ENCODE measurements at places on chromosomes 11 and 22.

DNA sequence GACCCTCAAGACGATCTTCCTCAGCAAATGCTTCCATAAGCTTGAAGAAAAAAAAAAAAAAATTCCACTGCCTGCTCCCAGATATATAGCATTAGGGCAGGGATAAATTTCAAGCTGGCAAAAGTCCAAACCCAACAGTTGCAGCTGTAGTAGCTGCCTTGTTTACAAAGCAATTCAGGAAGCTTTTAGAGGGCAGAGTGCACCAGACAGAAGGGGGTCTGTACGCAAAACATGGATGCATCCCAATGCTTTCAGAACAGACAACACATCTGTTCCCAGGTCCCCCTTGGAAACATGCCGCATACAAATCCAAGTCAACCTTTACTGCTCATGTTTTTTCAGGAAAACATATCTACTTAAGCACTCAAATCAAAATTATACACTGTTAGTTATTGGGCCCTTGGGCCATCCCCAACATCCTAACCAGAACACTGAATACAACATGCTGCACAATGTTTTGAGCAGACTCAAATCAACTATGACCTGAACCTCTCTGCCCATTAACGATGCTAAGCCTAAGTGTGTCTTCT lies 94.5 kb downstream of the CADM1 start:
- peak; percentile 90 for DNase-seq

- DNase-seq: peak; percentile 33
Observed at GRCh38 chr22:42872821-42873220, 15.7 kb upstream of the ARFGAP3 start.

DNA sequence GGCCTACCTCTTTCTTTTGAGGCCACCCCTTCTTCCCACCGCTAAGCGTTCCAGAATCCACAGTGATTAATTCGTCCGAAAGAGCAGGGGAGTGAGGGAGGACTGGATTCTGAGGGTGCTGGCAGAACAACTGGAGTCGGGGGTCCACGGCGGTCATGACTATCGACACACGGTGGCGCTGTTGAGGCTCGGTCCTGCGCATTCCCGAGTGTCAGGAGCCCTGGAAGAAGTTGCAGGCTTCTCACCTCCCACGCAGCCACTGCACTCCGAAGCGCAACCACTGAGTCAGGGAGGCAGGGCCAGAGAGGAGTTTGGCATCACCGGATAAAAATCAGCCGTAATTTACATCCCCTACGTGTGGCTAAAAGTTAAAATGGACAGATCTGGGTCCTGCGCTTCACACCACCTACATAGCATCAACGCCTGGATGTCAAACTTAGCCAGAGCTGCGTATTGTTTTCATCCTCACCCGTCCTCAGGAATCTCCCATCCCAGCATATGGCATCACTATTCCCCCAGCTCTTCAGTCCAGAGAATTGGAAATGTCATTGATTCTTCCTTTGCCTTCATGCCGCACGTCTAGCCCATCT lies 10.7 kb upstream of the CTSF start:
- DNase-seq: peak; percentile 75

GRCh38 chr11:15602785-15603567 lies 488.3 kb downstream of the INSC start:
- peak; percentile 95 for DNase-seq

DNA sequence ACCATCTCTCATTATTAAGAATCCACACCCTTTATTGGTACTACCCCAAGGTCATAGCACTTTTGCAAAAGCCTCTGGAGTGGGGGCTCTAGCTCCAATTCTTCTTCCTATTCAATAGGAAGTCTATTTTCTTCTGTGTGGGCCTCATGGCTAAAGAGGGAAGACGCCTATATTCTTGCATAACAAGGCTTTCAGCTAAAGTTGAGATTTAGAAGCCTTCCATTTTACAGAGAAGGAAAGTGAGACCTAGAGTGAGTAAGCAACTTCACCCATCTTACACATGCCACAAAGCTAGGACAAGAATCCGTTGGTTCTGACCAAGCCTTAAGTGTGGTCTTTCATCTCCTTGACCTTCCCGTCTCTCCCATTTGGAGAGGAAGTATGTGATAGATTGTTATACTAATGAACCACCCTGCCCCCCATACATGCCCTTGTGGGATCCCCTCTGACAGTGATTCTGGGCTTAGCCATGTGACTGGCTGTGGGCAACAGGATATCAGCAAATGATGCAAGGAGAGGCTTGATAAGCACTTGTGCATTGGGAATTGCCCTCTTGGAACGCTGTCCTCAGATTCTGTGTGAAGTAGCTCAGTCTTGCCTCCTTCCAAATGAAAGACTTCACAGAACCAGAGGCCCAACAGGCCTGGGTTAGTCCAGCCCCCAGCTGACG lies 12.3 kb downstream of the BACE1 start:
- DNase-seq: no peak

DNA sequence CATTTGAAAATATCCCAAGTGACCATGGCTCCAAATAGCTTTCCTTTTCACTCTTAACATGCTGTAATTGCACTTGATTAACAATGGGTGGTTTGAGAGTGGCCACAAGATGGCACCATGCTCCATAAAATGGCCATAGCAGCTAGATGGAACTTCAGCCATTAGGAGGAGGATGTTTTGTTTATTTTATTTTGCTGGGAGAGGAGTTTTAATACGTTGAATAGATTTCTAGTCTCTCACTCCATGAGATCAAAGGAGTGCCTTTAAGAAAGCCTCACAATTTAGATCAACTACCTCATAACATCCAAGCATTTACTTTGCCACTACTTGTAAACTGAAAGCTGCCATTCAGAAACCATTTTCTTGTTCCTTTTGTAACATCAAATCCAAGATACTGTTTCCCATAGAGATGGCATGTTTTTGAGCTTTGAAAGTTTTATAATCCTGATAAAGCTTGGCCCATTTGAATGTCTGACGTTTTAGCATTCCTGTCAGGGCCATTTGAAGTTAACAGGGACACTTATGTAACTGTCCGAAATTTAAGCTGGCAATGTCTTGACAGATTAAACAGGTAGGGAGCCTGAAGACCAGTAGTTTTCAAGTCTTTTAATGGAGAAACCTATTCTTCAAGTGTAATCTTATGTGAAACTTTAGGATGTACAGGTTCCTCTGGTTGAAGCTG lies 4.7 kb downstream of the FEN1 start:
- peak; percentile 90 for DNase-seq

DNA sequence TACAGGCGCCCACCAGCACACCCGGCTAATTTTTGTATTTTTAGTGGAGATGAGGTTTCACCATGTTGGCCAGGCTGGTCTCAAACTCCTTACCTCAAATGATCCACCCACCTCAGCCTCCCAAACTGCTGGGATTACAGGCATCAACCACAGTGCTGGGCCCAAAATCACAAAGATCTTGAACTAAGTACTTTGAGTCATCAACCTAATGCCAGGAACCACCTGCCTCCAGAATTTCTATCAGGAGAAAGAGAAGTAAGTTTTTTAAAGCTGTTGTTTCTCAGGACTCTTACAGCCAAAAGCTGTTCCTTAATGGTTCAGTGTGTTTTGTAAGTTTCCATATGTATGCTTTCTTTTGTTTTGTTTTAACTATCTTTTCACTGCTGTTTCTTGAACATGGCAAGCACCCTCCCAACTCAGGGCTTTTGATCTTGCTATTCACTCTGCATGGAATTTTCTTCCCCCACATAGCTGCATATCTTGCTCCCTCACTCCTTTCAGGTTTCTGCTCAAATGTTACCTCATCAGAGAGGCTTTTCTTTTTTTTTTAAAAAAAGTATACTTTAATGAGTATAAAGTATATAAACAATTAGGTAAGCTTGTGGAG lies 6.0 kb upstream of the PAK1 start:
- DNase-seq: no peak

GRCh38 chr11:119664063-119664572 lies 64.9 kb downstream of the NECTIN1 start:
- DNase-seq: peak; percentile 77

GRCh38 chr11:74777038-74777437 lies 28.4 kb downstream of the RNF169 start:
- no peak for DNase-seq

DNA sequence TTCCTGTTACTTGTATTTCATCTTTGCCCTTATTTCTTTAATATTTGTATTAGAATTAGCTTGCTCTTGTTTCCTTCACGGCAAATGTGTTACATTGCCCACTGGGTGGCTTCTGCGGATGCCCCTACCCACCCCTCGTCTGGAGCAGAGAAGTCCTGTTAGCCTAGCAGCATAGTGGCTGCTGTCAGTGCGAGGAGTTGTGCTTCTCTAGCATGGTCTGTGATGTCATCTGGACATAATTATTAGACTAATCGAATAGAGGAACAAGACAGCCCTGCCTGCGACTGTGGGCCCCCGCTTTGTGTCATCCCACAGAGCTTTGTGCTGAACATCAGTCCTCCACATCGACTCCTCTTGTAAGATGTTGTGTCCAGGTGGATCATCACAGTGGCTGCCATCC lies 74.5 kb downstream of the PPP6R3 start:
- no peak for DNase-seq

GRCh38 chr11:128965485-128965884 lies 22.8 kb upstream of the TP53AIP1 start:
- DNase-seq: peak; percentile 45

DNA sequence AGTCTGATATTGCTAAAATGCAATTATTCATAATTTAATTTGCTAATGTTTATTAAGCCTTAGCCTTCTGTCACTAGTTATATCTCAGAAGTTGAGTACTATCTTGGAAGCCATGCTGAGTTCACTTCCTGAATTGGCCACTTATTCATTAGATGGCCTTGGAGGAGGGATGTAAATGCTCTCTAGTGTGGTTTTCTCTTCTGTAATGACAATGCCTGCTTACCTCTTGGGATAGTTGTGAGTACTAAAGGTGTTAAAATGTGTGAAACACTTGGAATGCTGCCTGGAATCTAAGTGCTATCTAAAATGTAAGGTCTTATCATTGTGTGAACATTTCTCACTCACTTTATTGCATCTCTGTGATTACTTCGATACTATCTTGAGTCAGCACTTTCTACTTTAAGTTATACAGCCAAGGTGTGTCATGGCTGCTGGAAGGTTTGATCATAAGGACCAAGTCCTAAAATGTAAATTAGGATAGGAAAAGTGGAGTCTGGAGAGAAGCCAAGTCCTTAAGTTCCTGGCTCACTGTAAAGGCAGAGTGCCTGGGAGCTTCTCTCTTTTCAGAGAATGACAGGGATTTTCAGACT lies 12.4 kb downstream of the GLYATL2 start:
- DNase-seq: peak; percentile 6

DNA sequence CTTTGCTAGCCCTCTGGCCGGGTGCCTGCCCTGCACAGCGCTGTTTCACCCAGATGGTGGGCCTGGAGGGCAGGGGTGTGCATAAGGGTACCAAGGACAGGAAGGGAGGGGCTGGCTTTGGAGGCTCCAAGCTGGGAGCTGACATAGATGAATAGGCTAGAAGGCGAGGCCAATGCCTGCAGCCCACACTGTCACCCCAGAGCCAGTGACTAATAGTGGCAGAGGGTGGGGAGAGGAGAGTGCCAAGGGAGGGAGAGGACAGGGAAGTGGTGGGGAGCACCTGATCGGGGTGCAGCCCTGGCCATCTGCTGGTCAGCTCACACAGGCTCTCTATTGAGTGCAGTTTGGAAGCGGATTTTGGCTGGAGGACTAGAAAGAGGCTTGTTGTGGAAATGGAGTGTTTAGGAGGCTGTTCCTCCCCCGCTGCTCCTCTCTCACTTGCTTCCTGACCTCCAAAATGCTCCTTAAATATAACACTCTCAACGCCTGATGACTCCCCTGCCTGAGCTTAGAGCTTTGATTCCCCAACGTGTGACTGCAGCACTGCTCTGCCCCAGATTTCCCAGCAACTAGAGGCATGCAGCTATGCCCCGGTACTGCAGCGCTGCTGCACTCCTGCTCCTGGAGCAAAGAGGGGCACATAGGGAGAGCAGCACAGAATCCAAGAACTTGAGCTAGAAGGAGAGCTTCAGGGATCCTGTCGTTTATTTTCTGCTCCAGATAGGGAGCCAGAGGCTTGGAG lies 89.2 kb downstream of the GRAMD1B start:
- DNase-seq: no peak

DNA sequence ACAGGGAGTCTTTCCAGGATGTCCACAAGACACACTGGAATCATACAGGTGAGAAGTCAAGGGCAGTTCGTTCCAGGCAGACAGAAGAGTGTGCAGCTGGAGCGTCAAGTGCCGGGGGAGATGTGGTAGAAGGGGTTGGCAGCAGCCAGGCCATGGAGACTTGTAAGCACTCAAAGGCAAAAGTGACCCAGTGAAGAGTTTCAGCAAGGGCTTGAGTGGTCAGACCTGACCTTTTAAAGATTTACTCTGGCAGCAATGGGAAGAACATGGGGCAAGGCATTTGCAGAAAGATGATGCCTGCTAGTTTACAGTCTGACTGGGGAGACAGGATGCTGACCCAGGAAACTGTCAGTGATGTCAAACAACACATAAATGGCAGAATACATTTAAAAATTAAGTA lies 29.0 kb downstream of the P4HA3 start:
- DNase-seq: no peak

DNA sequence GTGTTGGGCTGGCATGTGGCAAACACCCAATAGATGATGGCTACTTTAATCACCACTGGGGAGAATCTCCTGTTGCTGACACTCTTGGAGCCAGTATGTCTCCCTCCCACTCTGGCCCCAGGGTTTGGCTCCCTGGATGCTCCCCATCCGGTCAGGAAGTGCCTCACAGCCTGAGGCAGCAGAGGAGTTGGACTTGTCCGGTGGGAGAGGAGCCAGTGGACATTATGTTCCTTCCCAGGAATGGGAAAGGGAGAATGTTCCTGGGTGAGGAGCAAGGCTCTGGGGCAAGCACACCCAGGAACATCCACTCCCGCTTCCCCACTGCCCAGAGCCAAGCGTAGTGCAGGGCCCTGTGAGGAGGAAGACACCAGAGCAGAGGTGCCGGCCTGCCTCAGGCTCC lies 84.6 kb upstream of the NAV2 start:
- peak; percentile 10 for DNase-seq

GRCh38 chr11:93432247-93432646 lies 101.7 kb downstream of the DEUP1 start:
- no peak for DNase-seq

GRCh38 chr11:674406-674805 lies 20.6 kb downstream of the DEAF1 start:
- DNase-seq: no peak

DNA sequence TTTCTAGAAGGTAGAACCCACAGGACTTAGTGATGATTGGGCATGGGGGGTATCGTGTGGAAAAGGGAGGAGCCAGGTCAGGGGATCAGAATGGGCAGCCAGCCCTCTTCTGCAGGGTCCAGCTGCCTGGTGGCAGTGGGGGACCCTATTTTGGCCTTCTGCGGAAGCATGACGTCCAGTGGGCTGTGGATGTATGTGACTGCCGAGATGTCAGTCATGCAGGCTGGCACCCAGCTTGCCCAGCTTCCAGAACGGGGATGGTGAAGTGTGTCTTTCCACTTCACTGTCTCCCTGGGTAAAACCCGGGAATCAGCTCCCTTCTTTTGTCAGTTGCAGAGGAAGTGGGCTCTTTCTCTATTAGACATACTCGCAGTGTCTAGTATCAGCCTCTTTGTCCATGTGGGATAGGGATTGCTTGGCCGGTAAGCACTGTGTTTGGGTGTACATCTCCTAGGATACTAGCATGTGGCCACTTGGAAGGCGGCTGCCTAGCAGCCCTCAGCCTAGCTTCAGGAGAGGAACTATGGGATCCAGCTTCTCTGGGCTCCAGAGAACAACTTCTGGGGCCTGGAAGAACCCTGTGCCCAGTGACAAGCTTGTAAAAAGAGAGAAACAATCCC lies 51.4 kb downstream of the GRIK4 start:
- DNase-seq: peak; percentile 91

All from muscle of leg (tissue), 16 donors.